ENCODE measurements at places on chromosomes 6 and 20.

DNA sequence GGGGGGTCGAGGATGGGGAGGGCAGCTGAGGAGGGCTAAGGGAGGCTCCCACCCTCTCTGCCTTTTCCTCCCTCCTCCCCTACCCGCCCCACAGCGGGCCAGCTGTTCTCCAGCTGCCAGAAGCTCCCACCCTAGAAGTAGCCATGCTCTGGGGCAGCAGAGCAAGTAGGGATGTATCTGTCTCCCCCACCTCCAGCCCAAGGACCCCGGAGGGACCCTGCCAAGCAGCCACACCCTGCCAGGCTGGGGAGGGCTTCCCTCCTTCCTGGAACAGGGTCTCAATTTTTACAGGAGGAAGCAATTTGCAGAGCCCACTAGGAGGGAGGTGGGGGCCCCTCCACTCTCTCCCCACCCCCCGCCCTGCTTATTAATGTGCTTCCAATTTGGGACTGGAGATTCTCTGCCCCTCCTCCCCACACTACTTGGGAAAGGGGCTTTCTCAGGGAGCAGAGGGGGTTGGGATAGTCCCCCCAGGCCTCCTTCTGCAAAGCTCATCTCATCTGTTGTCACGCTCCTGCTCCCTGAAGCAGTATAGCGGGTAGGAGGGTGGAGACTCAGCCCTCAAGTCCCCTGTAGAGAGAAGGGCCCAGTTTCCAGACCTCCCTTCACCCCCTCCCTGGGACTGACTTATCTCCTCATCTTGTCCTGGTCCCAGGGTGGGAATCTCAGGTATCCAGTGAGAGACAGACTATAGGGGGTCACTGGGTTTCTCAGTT, 4.5 kb downstream of the TEAD3 start:
- no peak for DNase-seq

- no peak for DNase-seq
Measured at GRCh38 chr20:61964675-61965605, 100.7 kb downstream of the TAF4 start.

GRCh38 chr20:50498071-50498776, 12.0 kb upstream of the PTPN1 start:
- no peak for DNase-seq

DNA sequence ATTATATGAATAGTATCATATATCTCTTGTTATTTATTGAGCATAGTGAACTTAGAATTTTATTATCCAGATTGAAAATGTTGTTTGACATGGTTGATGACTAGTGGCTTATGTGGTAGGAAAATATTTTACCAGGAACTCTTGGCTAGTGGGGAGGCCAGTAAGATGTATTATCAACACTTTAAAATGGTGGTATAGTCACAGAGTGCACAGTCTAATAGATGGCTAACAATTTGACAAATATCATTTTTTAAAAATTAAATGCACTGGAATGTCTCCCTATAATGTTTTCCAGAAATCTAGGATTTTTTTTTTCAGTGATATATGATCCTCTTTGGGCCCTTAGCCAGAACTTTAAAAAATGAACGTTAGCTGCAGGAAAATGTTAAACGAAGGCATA, 26.9 kb upstream of the EYA4 start:
- DNase-seq = no peak

- no peak for DNase-seq
Measured at GRCh38 chr6:30985490-30985889, 2.0 kb downstream of the MUC21 start.

- DNase-seq = no peak
Measured at GRCh38 chr6:75602246-75603105, 796 bp downstream of the SENP6 start.

GRCh38 chr20:45727044-45727443, 4.9 kb downstream of the SPINT4 start:
- no peak for DNase-seq

- DNase-seq = no peak
Measured at GRCh38 chr20:6051505-6051904, 2.4 kb downstream of the LRRN4 start.

- no peak for DNase-seq
Measured at GRCh38 chr6:111740506-111740905, 132.7 kb downstream of the FYN start.

- DNase-seq = peak; percentile 76
Measured at GRCh38 chr6:110512991-110513390, 36.6 kb upstream of the SLC22A16 start.

DNA sequence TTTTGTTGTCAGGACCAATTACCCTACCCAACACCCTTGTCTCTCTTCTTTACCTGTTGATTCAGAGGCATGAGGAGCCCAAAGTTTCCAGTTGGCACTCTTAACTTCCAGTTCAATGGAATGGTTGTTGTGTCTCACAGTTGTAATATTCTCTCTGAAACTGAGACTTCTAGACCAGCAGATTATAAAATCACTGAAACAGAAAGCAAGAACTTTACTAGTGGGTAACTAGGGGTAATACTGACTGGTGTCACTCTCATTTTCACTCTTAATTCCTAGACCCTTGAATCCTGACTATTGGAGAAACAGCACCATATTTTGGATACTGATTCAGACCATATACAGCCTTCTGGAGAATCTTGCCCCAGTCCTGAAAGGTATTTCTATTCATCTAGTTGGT, 140.2 kb upstream of the MMS22L start:
- DNase-seq = no peak

DNA sequence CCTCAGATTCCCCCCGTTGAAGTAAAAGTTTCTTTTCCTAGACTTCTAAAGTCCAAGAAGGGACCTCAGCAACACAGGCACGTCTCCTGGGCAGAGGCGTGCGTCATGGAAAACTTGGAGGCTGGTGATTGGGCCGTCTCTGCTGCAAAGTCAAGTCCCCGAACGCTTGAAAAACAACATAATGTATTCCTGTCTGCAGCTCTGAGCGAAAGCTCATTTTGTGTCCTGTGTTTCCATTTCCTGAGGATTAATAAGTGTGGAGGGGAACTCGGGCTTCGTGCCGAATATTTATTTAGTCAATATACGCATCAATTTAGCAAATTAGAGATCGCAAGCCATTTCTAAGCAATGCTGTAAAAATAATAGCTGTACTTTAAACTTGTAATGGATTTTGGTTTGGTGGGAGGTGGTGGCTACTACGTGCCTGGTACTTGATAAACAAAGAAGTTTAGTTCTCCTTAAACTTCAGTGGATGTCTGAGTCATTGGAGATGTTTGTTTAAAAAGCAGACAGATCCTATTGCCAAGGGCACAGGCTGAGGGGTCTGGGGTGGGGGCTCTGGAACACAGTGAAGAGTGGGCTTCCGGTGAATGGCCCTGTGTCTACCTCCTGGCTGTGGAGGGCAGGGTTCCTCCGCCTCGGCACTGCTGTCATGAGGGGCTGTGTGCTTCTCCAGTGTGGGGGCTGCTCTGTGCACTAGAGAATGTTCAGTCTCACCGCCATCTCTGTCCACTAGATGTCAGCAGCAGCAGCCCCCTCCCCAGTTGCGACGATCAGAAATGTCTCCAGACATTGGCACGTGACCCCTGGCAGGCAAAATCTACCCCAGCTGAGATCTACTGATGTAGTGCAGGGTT, 21.8 kb downstream of the PCK1 start:
- no peak for DNase-seq

DNA sequence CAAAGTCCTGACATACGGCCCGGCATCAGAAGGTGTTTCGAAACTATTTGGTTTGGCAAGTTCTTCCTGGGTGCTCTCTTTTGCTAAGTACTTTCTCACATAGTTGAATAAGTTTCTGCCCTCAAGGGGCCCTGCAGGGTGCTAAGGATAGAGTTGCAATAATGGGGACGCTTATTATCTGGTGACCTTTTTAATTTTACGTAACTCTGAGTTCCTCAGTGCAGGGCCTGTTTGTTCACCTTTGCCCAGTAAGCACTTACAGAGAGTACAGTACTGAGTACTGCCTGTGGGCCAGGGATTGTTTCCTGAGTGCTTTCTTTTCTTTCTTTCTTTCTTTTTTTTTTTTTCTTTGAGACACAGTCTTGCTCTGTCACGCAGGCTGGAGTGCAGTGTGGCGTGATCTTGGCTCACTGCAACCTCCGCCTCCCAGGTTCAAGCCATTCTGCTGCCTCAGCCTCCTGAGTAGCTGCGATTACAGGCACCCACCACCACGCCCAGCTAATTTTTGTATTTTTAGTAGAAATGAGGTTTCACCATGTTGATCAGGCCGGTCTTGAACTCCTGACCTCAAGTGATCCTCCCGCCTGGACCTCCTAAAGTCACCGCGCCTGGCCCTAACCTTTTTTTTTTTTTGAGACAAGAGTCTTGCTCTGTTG, 4.5 kb upstream of the PXMP4 start:
- no peak for DNase-seq

- DNase-seq = no peak
Measured at GRCh38 chr6:150659046-150659763, 59.5 kb downstream of the PLEKHG1 start.

GRCh38 chr20:62535964-62536363, 60.2 kb upstream of the GATA5 start:
- no peak for DNase-seq

DNA sequence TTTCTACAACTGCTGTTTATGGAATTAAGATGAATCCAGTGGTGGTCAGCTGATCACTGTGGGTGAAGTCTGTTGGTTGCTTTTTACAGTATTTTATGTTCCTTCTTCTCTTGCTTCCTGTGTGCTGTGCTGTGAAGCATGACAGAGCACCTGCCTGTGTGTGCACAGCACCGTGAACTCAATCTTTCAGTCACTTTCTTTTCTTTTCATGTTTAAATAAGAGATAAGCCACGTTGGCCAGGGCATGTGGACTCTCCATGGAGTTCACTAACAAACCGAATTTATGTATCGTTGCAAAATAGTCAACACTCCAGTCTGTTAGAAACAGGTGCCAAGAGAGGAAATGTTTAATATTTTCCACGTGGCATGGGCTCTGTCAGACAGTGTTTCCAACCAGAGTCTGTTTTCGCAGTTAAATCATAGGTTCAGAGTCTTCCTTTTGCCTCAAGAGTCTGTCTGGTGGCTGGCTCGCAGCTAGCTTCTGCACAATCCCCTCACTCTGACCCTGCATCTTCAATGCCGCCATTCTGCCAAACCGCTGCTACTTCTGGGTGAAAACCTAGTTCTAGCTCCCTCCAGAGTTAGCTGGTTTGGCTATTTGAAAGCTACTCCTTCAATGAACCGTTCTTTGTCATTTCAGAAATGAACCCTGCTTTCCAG, 73.2 kb downstream of the QRSL1 start:
- peak; percentile 67 for DNase-seq

- DNase-seq = no peak
Measured at GRCh38 chr6:113610377-113610988, 246.7 kb upstream of the MARCKS start.
